ENCODE measurements at places on chromosomes 13 and 19.

GRCh38 chr19:5580161-5580571 lies 12.4 kb upstream of the TINCR start:
- peak; percentile 43 for DNase-seq

- DNase-seq, result no peak
Measured at GRCh38 chr19:5814852-5815246, 10.0 kb downstream of the NRTN start.

DNA sequence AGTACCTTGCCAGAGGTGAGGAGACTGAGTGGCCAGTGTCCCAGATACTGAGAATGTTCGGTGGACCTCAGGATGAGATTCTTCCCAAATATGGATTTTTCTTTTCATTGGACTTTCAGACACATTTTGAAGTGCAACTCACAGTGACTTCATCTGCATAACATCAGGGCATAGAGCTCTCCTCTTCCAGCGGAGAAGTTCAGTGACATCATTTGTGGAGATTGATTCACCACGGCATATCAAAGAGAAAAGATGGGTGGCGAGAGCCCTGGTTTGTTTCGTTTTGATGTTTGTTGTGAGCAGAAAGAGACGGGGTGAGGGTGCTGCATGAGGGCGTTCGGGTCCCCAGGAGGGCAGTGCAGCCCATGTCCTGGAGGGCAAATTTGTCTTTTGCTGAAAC lies 120.1 kb upstream of the GPR12 start:
- no peak for DNase-seq

DNA sequence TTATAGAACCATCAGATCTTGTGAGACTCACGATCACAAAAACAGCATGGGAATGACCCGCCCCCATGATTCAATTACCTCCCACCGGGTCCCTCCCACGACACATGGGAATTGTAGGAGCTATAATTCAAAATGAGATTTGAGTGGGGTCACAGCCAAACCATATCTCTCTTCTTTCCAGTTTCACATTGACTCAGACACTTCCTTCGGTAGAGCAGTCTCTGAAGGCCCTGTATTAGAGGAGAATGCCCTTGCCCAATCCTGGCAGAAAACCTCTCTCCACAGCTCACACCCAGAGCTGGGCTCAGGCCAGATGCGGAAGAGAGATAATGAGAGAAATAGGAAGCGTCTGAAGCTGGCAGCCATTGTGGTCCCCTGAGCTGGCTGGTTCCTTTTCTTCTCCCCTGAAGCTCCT lies 72.4 kb upstream of the CLDN10 start:
- no peak for DNase-seq

- no peak for DNase-seq
Measured at GRCh38 chr19:576768-577438, 4.5 kb downstream of the BSG start.

- no peak for DNase-seq
Measured at GRCh38 chr13:41457589-41458186, 338 bp downstream of the RGCC start.
